NCI-H460 (cell line): ENCODE measurements at places on chromosomes 13 and 19.

GRCh38 chr13:95614641-95615245 is 29.8 kb downstream of the DZIP1 start:
- DNase-seq = no peak

GRCh38 chr19:3392480-3392879 is 26.1 kb downstream of the NFIC start:
- no peak for DNase-seq

DNA sequence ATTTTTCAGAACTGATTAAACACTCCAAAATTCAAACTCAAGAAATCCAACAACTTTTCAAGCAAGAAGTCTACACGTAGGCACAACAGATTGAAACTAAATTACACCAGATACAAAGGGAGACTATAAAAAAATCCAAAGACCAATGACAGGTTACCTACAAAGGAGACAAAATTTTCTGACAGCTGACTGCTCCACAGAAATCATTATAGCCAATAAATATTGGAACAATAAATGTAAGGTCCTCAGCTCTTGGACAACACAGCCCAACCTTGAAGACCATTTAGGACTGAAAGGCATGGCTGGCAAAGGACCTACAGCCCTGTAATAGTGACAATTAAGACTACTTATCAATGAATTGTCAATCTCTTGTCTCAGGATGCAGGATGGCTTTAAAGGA is 15.9 kb downstream of the ZNF350 start:
- no peak for DNase-seq

GRCh38 chr19:39082745-39083598 is 1.2 kb upstream of the ACP7 start:
- DNase-seq = no peak

- DNase-seq = no peak
Observed at GRCh38 chr13:85586422-85586831, 212.8 kb downstream of the SLITRK6 start.

DNA sequence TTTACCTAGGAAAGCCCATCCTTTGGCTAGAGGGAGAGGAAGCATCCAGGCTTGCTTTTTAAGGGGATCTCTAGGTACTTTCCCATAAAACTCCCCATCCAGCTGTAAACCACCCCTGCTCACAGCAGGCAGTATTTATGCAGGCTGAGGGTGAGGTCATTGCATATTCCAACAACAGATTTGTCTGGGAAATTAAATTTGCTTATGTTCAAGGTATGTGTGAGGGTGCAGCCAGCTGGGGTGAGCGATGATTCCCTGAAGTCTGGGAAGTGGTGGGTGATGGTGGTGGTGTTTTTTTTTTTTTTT is 96.3 kb upstream of the C1QTNF9B start:
- DNase-seq = no peak

DNA sequence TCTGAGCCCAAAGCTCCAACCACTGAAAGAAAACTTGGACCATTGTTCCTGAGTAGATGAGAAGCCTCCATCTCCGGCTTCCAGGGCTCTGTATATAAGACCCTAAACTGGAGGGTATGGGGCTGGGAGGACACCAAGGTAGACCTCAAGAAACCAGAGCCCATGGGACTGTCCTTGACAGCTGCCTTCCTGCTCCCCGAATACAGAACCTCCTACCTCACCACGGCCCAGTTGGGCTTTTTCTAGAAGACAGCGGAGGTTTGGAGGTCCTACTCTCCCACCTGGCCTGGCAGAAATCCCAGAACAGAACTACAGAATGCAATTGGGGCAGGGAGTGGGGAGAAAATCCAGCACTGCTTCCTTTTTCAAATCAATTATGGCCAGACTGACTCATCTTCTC is 177.3 kb upstream of the ZNF507 start:
- no peak for DNase-seq

DNA sequence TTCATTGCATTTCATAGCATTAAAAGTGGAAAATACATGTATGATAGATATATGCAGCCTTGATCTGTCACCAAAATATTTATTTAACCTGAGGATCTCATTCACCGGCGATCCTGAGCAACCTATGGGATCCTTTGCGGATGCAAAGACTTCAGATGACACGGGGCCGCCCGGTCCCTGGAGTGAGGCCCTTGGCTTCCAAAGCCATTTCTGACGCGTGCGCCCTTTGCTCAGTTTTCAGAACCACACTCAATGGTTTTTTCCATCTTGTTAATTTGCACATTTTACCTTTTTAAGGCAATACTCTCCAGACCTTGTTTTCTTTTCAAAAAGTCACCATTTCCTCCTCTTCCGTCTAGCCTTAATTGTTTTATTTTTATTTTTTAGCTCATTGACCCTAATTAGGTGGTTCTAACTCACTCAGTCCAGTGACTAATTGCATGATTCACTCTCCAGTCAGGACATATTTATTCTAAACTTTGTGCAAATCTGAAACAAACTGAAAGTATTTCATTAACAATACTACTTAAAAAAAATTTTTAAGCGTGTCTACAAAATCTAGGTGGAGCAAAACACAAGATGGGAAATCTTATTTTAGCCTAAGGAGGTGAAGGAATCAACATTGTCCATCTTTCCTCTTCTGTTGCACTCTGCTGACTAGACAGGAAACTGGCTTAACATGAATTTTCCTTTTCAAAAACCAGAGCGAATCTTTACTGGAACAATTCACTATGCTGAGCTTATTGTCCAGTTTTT is 47.9 kb downstream of the COL4A1 start:
- DNase-seq = no peak

DNA sequence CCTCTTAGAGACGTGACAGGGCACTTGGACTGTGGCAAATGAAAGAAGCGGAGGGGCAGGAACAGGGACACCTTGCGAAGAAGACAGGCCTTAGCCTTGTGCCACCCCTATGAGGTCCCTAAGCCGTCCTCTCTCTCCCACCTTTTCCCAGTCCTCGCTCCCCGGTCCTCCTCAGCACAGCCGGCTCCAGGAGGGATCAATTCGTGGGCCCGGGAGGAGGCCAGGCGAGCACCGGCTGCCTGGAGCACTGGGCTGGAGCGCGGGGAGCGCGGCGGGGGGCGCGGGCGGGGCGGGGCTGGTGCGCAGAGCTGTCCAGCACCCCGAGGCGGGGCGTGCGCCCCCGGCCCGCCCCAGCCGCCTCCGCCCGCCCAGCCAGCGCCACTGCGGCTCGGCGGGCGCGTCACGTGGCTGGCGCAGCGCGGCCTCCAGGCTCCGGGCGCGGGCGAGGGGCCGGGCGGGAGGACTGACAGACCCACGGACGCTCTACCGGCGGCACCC is at the start of gene LRP3:
Gene LRP3, plus strand, starts transcription at position 466 of the 498 bp plus-strand sequence. CDS start 456 bp downstream, outside the sequence.
- DNase-seq = no peak
